Fibroblast of upper back skin (primary cell): ENCODE measurements at places on chromosomes 16 and 17.

GRCh38 chr16:16116841-16117240 lies 106.5 kb downstream of the ABCC6 start:
- no peak for DNase-seq

DNA sequence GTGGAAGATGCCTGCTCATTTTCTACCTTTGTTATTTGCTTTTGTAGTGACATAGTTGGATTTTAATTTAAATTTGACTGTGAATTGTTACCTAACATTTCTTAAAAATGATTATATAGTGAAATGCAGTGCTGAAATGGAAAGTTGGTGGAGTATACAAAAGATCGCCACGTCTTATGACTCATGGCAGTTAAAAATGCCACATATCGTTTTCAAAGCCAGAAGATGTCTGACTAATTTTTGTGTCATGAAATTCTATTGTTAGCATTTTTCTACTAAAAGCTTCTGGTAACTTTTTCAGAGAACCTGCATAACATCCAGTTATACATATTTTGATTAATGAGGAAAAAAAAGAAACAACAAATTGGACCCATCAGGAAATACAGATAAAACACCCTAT lies 20.6 kb downstream of the MAP2K4 start:
- peak; percentile 78 for DNase-seq

DNA sequence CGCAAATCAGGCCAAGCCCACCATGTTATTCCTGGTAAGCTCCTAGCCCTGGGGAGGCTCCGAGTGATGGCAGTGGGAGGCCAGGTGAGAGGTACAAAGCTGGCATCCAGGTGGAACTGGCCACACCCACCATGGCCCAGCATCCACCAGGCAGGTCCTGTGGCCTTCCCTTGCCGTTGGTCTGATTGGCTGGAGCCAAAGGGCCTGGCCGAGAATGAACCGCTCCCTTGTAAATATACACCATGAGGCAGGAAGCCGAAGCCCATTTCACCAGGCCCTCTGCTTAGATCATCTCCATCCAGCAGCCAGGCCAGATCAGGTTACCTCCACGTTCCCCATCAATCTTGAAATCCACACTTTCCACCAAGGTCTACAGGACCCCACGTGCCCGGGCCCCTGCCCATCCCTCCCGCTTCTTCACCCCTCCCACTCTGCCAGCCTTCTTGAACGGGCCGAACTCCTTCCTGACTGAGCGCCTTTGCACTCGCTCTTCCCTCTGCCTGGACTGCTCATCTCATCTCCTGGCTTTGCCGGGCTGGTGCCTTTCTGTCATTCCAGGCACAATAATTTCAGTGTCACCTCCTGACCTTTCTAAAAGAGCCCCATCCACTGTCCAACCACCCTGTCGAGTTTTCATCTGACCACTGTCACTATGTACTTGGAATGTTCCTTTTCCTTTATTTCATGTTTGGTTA lies 5.8 kb downstream of the SOCS1 start:
- DNase-seq, result peak; percentile 46

DNA sequence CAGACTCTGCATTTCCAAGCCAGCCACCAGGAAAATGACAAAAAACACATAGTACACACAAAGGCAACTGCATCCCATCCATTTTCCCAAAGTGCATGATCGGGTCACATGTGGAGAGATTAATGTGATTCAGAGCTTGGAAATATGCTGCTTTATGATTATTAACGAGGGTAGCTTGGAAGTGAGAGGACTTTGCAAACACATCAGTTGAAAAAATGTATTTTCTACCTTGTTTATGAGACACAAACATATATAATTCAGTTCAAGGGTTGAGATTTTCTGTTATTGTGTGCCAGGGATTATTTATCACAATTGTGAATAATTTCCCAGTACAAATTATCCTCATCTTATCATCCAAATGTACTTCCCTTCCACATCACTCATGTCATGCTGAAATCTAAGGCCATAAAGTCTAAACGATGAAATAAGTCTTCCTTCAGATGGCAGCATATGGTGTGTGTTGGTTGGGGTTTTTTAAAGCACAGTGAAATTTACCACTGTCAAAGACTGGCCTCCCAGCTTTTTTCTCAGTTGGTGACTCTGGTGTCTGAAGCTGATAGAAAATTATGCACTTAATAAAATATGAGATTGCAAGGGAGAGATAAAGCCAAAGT lies 104.7 kb upstream of the ADAMTS18 start:
- DNase-seq, result no peak

DNA sequence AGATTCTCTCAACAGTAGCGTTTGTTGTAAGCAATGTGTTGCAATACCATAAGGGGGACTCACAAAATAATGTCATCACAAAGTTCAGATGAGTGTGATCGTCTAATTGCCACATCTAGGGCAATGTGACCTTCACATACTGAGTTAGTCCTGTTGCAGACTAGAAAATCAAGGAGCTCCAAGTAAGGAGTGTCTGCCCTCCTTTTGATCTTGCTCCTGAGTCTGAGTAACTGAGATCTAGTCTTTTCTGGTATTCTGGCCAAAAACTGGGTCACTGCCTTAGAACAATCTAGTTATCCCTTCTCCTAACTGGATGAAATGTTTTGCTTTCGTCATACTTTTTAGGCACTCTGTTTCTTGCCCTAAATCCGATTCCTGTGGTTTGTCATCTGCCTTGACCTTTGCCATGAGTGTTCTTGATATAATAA lies 712.1 kb downstream of the CDH11 start:
- peak; percentile 63 for DNase-seq

DNA sequence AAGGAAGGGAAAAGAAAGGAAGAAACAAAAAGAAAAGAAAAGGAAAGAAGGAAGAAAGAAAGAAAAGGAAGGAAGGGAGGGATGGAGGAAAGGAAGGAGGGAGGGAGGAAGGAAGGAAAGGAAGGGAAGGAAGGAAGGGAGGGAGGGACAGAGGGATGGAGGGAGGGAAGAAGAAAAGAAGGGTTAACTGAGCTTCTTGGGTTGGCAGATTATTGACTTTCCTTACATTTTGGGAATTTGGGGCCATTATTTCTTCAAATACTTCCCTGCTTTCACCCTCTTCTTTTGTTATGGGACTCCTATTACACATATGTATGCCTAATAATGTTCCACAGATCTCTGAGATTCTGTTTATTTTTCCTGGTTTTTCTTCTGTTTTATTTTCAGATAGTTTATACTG lies 285.6 kb downstream of the KCNJ2 start:
- no peak for DNase-seq

DNA sequence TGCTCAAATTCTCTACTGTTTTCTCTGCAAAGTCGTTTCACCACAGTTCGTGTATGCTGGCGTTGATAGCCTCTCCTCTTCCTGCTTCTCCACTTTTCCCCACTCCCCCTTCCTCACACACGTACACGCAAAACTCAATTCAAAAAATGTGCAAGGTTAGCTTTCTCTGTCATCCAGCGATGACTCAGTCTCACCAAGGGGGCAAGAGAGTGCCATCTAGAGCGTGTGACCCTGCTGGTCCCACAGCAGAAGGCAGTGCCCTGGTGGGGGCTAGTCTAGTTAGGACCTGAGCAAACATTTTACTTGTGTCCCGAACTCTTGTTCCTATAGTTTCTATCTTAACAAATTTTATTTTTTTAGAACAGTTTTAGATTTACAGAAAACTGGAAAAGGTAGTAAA lies 121.2 kb upstream of the CHMP6 start:
- DNase-seq, result no peak

DNA sequence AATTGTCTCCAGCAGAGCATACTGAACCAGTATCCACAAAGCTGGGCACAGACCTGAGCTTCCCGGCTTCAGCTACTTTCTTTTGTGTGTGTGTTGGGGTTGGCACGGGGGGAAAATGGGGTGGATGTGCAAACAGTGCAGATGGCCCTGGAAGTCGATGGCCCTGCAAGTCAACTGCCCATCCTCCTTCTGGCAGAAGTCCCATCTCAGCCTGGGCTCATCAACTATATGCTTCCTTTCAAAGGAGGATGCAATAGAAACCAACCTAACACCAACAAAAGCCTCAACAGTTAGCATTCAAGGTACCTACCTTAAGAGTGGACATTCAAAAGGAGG lies 55.7 kb downstream of the SOX9 start:
- DNase-seq, result no peak

DNA sequence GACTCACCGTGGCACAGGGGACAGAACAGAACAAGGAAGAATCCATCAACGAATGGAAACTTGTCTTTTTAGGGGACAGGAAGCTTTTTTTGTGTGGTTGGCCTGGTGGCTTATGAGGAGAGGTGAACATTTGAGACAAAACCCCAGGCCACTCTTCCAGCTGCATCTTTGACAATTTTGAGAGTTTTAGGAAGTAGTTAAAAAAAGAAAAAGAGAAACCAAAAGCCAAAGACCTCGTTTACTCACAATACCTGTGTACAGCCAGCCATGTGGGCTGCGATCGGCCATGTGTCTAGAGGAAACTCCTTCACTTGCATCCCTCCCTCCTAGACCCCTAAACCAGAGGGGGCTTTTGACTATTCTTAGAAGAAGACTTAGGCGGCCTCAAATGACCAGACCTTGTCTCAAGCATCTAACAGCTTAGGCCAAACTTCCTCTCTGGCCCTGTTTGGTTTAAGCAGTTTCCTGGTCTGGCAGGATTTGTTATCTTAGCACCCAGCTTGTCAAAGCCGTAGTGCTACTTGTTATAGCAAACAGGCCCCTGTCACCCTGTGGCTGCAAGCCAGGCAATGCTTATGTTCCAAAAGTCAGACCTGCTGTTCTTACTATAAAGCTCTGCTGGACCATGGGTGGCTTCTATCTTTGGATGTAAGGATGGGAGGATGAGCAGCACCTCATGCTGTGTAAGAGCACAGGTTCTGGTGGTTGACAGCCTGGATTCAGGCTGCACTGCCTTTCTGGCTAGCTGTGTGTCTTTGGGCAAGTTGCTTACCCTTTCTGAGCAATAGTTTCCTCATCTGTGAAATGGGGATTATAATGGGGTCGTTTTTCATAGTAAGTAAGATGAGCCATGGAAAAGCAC lies 17.7 kb downstream of the KSR1 start:
- no peak for DNase-seq

DNA sequence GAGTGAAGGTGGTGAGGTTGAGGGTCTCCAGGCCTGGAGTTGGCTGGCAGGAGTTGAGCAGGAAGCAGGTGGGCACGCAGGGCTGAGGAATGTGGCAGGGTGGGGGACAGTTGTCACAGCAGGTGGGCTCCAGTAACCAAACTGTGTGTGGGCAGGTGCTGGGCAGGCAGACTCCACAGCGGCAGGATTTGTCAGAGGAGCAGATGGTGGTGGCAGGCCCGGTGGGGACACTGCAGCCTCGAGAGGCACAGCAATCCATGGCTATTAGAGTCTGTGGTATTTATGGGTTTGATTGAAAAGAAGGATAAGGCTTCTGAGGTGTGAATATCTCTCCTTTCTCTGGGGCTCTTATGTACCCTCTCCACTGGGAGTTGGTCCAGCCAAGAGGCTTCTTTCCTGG lies at the start of gene KRTAP3-3:
TSS of gene KRTAP3-3 (minus strand) at position 326 of the 400 bp plus-strand sequence. CDS start at position 259, 67 bp downstream.
- DNase-seq, result no peak

DNA sequence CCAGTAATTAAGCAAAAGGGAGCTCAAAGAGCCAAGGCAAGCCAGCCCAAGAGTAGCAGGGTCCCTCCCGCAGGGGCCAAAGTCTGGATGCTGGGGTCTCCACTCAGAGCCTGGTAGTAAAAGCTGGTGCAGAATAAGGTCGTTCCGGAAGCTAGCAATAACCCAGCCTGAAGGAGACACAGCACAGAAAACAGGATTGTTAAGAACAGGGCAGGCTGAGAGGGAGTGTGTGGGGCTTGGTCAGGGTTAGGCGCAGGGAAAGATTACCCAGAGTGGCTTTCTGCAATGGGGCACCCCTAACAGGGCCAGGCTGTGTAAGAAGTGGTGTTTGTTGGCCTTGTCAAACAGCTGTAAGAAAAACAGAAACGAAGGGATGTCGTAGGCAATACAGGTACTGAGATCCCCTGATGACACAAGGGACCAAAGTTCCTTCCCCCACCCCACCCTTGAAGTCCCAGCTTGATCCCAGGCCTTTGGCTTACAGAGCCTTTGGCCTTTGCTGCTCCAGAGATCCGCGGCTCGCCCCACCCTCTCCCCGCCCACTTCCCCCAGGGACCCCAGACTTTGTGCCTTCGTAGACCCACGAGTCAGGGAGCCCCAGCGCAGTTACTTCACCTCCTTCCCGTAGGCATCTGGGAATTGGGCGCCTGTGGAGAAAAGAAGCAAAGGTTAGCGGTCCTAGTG lies 712 bp downstream of the TMEM256 start:
- DNase-seq, result no peak

DNA sequence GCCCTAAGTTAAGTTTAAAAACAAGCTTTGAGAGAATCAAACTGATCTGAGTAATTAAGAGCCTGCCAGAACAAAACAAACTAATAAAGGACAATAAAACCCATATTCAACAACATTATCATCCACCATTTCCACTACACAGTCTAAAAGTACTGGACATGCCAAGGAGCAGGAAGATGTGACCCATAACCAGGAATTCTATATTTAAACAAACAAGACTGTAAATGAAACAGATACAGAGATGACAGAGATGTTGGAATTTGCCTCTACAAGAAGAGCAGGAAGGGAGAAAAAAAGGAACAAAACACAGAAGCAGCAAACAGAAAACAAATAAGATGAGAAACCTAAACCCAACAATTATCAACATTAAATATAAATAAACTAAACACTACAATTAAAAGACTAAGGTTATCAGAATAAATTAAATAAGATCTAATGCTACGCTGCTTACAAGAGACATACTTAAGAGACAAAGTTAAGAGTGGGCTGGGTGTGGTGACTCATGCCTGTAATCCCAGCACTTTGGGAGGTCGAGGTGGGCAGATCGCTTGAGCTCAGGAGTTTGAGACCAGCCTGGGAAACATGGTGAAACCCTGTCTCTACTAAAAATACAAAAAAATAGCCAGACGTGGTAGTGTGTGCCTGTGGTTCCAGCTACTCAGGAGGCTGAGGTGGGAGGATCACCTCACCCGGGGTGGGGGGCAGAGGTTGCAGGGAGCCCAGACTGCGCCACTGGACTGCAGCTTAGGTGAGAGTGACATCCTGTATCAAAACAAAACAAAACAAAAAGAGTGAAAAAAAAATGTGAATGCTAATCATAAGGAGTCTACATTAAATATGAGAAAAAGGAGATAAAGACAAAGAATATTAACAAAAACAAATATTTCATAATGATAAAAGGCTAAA lies 50.6 kb downstream of the CREBBP start:
- DNase-seq, result no peak
